Stimulated activated CD8-positive, alpha-beta memory T cell treated with anti-CD3 and anti-CD28 coated beads, Interleukin-4, amount 100 ng/mL, for 1 hour (primary cell): ENCODE measurements at places on chromosomes 7 and 10.

DNA sequence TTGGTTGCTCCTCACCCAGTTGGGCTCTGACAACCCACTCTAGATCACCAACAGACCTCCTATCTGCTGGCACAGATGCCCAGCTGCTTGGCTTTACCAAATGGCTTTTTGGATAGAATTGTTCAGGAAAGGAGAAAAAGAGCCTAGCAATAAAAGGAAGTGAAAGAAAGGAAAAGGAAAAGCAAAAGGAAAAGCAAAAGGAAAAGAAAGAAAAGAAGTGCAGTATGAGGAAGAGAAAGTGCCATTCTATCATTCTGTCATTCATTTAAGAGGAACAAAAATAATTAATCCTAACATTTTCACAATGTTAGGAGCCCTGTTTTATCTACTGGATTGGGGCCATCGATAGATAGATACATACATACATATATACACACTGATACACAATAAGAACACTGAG is 353.6 kb downstream of the THSD7A start:
- no peak for DNase-seq

- DNase-seq, result no peak
Measured at GRCh38 chr7:138587485-138587884, 113.7 kb downstream of the SVOPL start.

DNA sequence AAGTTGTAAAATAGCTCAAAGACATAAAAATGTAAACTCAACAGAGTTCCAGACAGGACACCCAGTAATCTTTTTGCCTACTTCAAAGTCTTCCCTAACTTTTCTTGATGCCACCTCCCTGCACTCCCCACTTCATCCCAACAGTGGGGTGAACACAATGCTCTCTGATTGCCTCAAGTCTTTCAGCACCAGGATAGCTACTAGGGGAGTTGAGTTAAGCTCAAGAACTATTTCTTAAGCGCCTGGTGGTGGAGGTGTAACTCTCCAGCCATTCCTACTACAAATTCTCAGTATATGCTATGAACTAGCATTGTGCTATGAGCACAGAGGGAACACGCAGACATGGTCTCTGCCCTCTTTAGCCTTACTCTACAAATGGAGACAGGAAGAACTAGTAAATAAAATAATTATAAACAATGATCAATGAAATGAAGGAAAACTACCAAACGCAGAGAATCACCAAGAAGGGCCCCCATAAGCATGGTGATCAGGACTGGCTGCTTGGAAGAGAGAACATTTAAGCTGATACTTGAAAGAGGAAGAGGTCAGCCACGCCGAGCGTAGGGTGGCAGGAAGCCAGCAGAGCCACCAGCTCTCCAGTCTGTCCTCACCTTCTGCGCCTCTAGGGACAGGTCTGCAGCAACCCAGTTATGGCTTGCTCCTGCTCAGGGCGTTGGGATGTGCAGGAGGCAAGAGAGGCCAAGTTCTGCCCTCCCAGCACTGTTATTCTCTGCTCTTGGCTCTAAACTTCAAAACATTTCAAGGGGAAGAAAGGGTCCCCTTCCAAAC is 16.7 kb upstream of the FRA10AC1 start:
- DNase-seq, result no peak

- DNase-seq, result no peak
Measured at GRCh38 chr10:50615658-50616057, 8.1 kb downstream of the SGMS1 start.

- no peak for DNase-seq
Measured at GRCh38 chr10:76624470-76624869, 1013.1 kb downstream of the KCNMA1 start.

- DNase-seq, result no peak
Measured at GRCh38 chr10:88342733-88343310, 240.3 kb downstream of the RNLS start.

- DNase-seq, result no peak
Measured at GRCh38 chr10:2972216-2972615, 95.1 kb upstream of the PFKP start.

GRCh38 chr10:128102480-128103228 is 23.6 kb downstream of the MKI67 start:
- no peak for DNase-seq

DNA sequence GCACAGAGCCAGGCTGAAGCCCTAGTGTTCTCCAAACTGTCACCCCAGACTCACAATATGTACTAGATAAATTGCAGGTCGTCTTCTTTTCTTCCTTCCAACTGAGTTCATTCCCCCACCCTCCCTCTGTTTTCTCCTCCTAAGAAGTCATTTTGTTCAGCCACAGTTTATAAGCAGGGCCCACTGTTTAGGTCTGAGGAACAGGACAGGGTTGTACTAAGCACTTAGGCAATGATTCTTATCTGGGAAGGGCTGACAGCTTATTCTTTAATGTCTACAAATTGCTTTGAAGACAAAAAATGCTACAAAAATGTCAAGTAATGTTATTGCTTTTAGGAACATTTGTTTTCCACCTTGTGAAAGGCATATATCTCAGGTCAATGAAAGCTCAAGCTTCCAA is 59.1 kb downstream of the CDC123 start:
- no peak for DNase-seq

- DNase-seq, result no peak
Measured at GRCh38 chr7:148222721-148223120, 367.8 kb upstream of the C7orf33 start.

- no peak for DNase-seq
Measured at GRCh38 chr10:119401671-119402395, 140.7 kb downstream of the RGS10 start.

DNA sequence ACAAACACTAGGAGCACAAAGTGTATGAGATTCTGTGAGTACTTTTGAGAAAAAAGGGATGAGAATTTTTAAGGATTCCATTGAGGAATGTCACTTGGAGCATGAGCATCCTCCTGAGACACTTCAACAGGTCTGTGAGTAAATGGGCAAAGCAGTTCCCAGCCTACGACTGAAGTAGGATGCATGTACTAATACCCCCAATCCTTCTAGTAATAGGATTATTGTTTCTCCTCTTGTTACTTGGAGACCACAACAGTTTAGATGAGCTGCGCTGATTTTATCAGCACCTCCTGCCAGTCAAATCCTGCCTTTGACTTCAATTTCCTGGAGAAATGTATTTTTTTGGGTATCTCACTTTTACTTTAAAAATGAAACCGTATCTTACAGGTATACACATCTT is 820 bp downstream of the BBS9 start:
- DNase-seq, result no peak

GRCh38 chr10:44830022-44830421 is 81.1 kb upstream of the TMEM72 start:
- no peak for DNase-seq

DNA sequence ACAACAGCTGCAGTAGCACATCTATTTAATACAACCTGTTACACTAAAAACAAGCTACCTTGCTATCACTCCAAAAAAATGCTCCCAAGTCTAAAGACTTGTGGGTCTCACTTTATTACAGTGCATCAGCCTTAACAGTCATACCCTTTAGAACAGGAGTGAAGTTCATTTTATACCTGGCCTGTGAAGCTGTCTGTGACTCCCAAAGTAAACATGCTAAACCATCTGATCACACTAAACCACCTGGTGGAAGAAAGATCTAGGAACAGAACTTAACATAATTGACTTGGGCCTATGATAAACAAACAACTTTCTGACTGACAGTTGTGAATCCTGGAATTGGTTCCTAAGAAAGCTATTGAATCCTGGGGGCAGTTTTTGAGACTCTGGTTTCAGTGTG is 80.9 kb upstream of the ATP6V0A4 start:
- DNase-seq, result no peak

- no peak for DNase-seq
Measured at GRCh38 chr7:12303062-12303461, 92.0 kb downstream of the TMEM106B start.

DNA sequence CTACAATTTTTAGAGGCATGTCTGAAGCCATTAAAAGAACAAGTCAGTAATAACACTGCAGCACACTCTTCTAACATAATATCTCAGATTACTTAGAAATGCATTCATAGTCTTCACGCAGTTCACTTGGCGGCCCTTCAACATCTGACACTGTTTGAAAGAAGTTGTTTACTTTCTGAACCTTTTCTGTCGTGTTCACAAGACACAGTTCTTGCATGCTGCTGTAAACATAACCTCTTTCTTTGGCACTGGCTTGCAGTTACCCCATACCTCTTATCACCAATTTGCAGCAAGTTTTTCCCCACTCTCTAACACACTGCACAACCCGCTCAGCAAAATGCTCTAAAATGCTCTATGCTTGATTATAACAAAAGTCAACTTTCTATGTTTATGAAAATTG is 12.0 kb downstream of the PIP4K2A start:
- DNase-seq, result no peak

- DNase-seq, result no peak
Measured at GRCh38 chr7:94301024-94301586, 93.6 kb upstream of the COL1A2 start.

DNA sequence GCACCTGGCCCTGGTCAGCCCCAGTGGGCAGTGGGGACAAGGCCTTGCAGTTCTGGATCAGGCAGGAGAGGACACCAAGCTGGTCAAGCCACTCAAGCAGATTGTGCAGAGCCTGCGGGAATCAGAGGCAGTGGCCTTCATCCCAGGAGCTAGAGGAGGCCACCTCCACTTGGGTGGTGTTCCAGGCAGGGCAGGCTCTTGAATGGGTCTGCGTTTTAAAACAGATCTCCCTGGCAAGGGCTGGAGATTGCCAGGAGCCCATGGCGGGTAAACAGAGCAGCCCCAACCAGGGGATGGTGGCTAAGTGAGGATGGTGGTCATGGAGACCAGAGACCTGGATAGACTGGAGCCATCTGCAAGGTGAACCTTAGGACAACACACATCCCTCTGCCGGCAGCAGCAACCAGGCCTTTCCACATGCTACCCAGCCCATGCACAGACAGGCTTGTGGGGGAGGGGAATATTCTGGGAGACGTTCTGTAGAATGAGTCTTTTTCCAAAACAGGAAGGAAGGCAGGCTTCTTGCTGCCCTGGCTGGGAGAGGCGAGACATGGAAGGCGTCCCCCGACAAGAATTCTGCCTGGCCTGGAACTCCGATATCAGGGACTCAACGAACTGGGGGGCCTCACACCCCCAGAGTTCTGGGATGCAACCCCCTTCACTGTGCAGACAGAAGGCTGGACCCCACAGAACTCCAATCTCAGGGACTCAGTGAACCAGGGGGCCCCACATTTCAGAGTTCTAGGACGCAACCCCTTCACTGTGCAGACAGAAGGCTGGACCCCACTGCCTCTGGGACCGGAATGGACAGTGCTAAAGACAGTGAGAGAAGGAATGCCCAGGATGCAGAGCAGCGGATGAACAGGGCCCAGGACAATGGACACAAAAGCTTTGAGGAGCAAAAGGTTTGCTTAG is 264.8 kb downstream of the PTPRN2 start:
- no peak for DNase-seq

GRCh38 chr10:62443866-62444265 is 69.7 kb downstream of the ZNF365 start:
- no peak for DNase-seq

DNA sequence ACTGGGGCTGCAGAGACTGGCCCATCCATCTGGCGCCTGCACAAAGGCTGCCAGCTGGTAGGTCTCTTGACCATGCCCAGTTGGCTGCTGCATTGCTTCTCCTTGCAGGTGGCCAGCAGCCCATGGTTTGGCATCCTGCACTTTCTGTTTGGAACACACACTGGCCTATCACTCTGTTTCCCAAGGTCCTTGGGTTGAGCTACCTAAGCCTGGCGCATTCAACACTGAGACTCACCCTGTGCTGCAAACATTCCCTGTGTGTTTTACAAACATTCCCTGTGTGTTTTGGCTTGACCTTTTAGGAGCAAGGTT is 55.5 kb downstream of the TACR2 start:
- DNase-seq, result no peak

GRCh38 chr7:122887198-122887597 is 938 bp upstream of the CADPS2 start:
- DNase-seq, result no peak

DNA sequence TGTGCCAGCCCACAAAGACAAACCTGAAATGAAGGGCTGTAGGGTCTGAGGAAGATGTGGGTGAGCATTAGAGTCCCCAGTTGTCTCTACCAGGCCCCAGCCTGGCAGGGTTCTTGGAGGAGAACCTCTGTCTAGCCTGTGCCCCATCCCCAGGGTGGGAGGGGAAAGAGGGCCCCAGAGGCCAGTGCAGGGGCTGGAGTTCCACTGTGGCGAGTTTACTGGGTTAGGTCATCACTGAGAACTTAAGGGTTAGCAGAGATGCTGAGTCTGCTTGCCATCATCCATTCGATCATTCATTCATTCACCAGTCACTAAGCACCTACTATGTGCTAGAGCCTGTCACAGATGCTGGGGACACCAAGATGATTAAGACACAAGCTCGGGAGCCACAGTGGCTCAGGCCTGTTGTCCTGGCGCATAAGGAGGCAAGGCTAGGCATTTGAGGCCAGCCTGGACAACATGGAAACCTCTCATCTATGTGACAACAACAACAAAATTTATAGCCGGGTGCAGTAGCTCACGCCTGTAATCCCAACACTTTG is 2.6 kb downstream of the ANKRD2 start:
- DNase-seq, result no peak

- no peak for DNase-seq
Measured at GRCh38 chr7:4460597-4460996, 221.5 kb upstream of the FOXK1 start.

- DNase-seq, result no peak
Measured at GRCh38 chr7:37031571-37032257, 307.4 kb upstream of the AOAH start.

- DNase-seq, result no peak
Measured at GRCh38 chr10:15069230-15069629, 19.3 kb downstream of the ACBD7 start.
